ENCODE measurements at places on chromosomes 11 and 22. TPM values are rescaled to one million over a fixed set of nuclear protein-coding genes. Genes with fewer than 3 reads are reported as not detected.

Gene CCDC88B
- polyA plus RNA-seq: 32.3 TPM

Gene CCDC188
- polyA plus RNA-seq: not detected

Gene SLC17A6
- polyA plus RNA-seq: not detected

Gene CNIH2
- 1.1 TPM for polyA plus RNA-seq

Gene SCGB1D2
- not detected for polyA plus RNA-seq

GRCh38 chr11:37442576-37442975 is 844.5 kb upstream of the RAG2 start:
- H3K36me3 ChIP-seq: no peaks in the 10 kb centered on the region
- H3K27ac ChIP-seq: no peak overlapping the region
- no peaks in the 10 kb centered on the region for H3K4me1 ChIP-seq
- no peak for DNase-seq
- H3K4me3 ChIP-seq: no peak overlapping the region
- no peaks in the 10 kb centered on the region for H3K27me3 ChIP-seq

DNA sequence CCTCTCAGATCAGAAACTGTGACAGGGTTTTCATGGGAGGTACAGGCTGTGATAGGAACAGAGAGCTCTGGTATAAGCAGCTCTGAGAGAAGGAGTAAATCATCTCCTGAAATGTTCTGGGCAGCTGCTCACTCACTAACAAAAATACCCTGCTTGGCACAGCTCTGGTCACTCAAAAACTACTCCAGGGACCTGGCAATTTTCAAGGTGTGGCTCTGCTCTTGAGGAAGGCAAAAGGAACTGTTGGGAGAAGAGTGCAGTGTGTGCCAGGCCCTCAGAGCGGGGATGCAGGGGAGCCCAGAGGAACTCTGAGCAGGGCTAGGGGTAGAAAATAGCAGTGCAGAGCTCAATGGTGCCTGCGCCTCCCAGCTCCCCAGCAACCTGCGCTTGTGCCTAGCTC is 180.5 kb upstream of the ZBED5 start:
- no peak overlapping the region for H3K27ac ChIP-seq
- DNase-seq: no peak
- H3K4me1 ChIP-seq: no peaks in the 10 kb centered on the region
- H3K27me3 ChIP-seq: peaks cover 2% of the 10 kb centered on the region
- no peak overlapping the region for H3K4me3 ChIP-seq

- no peak overlapping the region for H3K27ac ChIP-seq
- no peaks in the 10 kb centered on the region for H3K27me3 ChIP-seq
- DNase-seq: no peak
- peaks cover 16% of the 10 kb centered on the region for H3K36me3 ChIP-seq
- peaks cover 4% of the 10 kb centered on the region for H3K4me1 ChIP-seq
Measured at GRCh38 chr11:69671734-69672465, 3.3 kb downstream of the LTO1 start.

DNA sequence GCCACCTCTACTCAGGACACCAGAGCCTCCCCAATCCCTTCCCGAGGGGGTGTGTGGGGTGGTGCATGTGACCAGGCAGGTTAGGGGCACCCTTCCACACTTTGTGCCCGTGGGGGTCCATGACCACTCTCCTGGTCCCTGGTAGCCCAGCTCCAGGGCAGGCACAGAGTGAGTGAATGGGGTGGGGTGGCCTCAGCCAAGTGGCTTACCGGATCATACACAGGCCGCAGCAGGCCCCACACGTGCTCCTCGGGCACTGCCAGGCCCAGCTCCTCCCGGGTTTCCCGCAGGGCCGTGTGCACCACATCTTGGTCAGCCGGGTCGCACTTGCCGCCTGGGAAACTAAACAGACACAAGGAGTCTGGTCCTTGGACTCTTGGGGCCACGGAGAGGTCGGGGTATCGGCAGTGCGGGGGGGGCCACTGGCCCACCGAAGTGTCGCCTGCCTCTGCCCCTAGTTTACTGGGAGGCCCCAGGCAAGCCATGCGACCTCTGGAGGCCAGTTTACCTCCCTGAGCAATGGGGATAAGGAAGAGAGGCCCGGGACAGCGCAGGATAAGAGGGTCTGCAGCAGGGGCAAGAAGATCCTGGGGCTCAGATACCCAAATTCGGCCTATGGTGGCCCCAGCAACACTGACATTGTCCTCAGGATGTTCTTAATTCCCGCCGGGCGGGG is 889 bp downstream of the NUDT8 start:
- H3K36me3 ChIP-seq: no peaks in the 10 kb centered on the region
- no peaks in the 10 kb centered on the region for H3K27me3 ChIP-seq
- no peak for DNase-seq
- peak overlapping the region; percentile 45 for H3K4me3 ChIP-seq
- H3K27ac ChIP-seq: no peak overlapping the region

GRCh38 chr11:59773083-59773440 is 17.9 kb downstream of the STX3 start:
- peak overlapping the region; percentile 40 for H3K27ac ChIP-seq
- peaks cover 19% of the 10 kb centered on the region for H3K4me1 ChIP-seq
- no peaks in the 10 kb centered on the region for H3K27me3 ChIP-seq
- H3K36me3 ChIP-seq: peaks cover 4% of the 10 kb centered on the region

DNA sequence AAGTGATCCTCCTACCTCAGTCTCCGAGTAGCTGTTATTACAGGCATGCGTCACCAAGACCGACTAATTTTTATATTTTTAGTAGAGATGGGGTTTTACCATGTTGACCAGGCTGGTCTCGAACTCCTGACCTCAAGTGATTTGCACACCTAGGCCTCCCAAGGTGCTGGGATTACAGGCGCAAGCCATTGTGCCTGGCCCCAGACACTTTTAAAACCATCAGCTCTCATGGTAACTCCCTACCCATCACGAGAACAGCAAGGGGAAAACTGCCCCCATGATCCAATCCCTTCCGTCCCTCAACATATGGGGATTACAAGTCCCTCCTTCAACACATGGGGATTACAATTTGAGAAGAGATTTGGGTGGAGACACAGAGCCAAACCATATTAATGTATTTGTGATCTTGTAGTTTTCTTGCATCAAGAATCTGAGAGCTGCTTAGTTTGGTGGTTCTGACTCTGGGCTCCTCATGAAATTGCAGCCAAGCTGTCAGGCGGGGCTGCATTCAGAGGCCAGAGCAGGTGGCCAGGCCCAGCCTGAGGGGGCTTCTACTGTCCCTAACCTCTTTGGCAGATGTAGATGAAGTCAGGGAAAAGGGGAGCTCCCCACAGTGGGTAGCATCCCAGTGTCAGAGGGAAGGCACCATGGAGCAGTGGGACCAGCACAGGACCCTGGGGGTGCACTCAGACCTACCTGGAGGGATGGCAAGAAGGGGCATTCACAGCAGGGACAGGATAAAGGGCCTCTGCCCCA is 31.2 kb upstream of the PRAME start:
- H3K36me3 ChIP-seq: no peaks in the 10 kb centered on the region
- H3K4me1 ChIP-seq: no peaks in the 10 kb centered on the region
- no peaks in the 10 kb centered on the region for H3K27me3 ChIP-seq

GRCh38 chr22:23226497-23226850 is 46.2 kb downstream of the BCR start:
- H3K4me1 ChIP-seq: no peaks in the 10 kb centered on the region
- no peak for DNase-seq
- H3K27ac ChIP-seq: peak overlapping the region; percentile 71
- no peaks in the 10 kb centered on the region for H3K27me3 ChIP-seq

DNA sequence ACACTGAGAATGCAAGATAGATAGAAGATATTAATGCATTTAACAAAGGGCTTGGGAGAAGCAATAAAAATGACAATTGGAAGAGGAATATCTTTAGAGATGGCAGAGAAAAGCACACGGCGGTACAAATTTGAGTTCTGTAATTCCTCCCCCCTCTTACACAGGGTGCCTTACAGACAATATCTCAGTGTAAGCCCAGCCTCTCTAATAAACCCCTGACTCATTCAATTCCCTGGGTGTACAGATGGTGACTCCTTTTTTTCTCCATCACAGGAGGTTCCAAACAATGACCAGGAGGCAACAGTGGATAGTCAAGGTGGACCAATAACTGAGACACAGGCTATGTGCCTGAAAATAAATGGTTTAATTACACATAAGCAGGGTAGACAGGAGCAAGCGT is 598.6 kb downstream of the OPCML start:
- H3K4me3 ChIP-seq: no peak overlapping the region
- H3K36me3 ChIP-seq: no peaks in the 10 kb centered on the region
- no peak for DNase-seq
- no peaks in the 10 kb centered on the region for H3K27me3 ChIP-seq
- H3K4me1 ChIP-seq: no peaks in the 10 kb centered on the region

DNA sequence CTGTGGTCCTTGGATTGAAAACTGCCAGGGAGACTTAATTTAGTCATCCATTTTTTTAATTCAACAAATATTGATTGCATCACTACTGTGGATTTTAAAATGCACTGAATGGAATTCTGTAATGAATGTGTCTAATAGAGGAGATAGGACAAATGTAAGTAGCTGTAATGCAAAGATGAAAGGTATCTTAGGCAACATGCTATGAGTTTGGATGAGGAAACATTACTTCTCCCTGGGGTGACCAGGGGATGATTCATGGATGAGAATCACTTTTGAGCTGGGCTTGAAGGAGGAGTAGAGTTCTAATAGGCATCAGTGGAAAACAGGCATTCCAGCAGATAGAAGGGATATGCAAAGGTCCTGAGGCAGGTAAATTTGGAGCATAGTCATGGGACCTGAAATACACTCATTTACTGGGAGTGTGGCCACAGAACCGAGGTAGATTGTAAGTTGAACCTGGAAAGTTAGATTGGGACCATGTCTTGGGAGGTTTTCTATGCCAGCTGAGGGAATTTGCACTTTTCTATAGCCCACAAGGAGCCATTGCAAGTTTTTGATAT is 43.4 kb downstream of the PKNOX2 start:
- H3K4me3 ChIP-seq: no peak overlapping the region
- H3K27ac ChIP-seq: no peak overlapping the region
- DNase-seq: no peak
- H3K4me1 ChIP-seq: no peaks in the 10 kb centered on the region
- H3K36me3 ChIP-seq: peaks cover 3% of the 10 kb centered on the region

DNA sequence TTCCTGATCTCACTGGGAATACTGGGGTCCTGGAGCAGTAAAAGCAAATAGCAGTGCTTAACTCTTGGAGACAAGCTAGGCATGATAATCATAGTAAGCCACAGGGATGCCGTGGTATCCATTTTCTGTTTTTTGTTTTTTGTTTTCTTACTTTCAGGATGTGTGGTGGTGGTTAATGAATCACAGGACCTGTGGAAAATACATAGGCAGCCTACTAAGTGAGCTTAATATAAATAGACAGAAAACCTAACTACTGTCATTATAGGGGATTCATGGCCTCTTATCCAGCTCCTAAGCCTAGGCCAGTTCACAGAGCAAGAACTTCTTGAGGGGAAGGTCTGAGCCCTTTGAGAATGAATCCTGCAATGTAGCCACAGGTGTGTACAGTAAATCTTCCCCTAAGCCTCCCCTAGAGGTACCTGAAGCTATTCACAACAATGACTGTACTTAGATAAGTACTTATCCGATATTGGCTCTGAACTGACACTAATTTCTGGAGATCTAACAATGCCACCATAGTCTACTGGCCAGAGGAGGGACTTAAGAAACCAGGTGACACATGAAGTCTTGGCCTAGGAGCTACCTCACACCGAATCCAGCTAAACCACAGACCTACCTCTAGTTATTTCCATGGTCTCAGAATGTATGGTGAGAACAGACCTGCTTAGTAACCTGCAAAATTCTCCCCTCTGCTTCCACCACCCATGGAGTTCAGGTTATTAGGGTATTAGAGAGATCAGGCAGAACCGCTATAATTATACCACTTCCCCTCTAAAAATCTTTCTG is 83.6 kb downstream of the ENTHD1 start:
- no peak for DNase-seq
- H3K27ac ChIP-seq: no peak overlapping the region
- H3K36me3 ChIP-seq: no peaks in the 10 kb centered on the region
- no peaks in the 10 kb centered on the region for H3K4me1 ChIP-seq
- H3K27me3 ChIP-seq: peaks cover 12% of the 10 kb centered on the region
- no peak overlapping the region for H3K4me3 ChIP-seq

DNA sequence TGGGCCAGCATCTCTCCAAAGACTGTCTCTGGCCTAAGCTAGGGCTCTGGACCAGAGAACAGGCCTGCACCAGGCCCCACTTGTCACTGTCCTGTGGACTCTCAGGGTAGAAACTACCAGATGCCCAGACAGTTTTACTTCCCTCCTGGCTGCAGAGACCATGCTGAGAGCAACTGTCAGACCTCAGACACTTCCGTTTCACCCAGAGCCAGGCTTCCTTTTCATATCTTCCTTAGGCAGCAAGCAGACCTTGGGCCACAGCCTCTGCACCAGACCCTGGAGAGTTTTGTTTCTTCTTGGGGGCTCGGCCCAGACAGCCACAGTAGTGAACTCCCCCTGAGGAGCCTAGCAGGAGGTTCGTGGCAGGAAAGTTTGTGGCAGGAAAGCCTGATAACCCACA is 12.1 kb upstream of the FCHSD2 start:
- no peak overlapping the region for H3K4me3 ChIP-seq
- H3K27ac ChIP-seq: no peak overlapping the region
- no peaks in the 10 kb centered on the region for H3K36me3 ChIP-seq
- peak; percentile 18 for DNase-seq

GRCh38 chr11:1924181-1924580 is 4.7 kb downstream of the TNNT3 start:
- H3K4me1 ChIP-seq: no peaks in the 10 kb centered on the region
- no peak overlapping the region for H3K4me3 ChIP-seq
- no peak for DNase-seq
- H3K27me3 ChIP-seq: no peaks in the 10 kb centered on the region
- H3K27ac ChIP-seq: no peak overlapping the region
- H3K36me3 ChIP-seq: no peaks in the 10 kb centered on the region

- no peak overlapping the region for H3K4me3 ChIP-seq
- no peaks in the 10 kb centered on the region for H3K27me3 ChIP-seq
- DNase-seq: no peak
- H3K36me3 ChIP-seq: peaks cover 49% of the 10 kb centered on the region
- no peak overlapping the region for H3K27ac ChIP-seq
Measured at GRCh38 chr22:25182131-25183110, 17.2 kb upstream of the CRYBB3 start.

GRCh38 chr11:95068549-95068948 is 1.8 kb downstream of the SRSF8 start:
- peak overlapping the region; percentile 93 for H3K4me3 ChIP-seq
- peak overlapping the region; percentile 99 for H3K27ac ChIP-seq
- peak; percentile 94 for DNase-seq
- H3K36me3 ChIP-seq: no peaks in the 10 kb centered on the region
- H3K4me1 ChIP-seq: no peaks in the 10 kb centered on the region

DNA sequence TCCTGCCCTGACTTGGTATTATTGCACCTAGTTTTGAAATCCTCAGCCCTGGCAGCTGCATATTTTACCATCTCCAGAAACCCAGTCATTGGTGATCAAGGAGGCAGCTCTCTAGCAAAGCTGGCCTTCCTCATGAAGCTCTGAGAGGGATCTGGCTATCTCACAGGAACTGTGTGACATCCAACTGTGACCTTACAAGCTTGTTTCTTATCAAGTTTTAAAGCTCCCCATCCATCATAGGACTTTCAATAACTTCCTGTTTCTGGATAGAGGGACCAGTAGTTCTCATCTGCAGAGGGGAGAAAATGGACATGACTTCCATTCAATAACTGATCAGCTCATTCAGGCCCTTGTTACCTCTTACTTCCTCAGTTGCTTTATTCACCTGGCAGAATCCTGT is 18.2 kb downstream of the CALCA start:
- no peak overlapping the region for H3K27ac ChIP-seq
- H3K4me1 ChIP-seq: no peaks in the 10 kb centered on the region
- no peaks in the 10 kb centered on the region for H3K36me3 ChIP-seq
- no peaks in the 10 kb centered on the region for H3K27me3 ChIP-seq
- no peak for DNase-seq

- DNase-seq: no peak
- H3K4me1 ChIP-seq: no peaks in the 10 kb centered on the region
- H3K4me3 ChIP-seq: no peak overlapping the region
- no peaks in the 10 kb centered on the region for H3K27me3 ChIP-seq
Measured at GRCh38 chr11:76786016-76786415, 2.9 kb downstream of the TSKU start.

All from small intestine (tissue), 16 donors.